GM12878 (cell line): ENCODE measurements at places on chromosomes 16 and 17. TPM values are rescaled to one million over a fixed set of nuclear protein-coding genes. Genes with fewer than 3 reads are reported as not detected.

DNA sequence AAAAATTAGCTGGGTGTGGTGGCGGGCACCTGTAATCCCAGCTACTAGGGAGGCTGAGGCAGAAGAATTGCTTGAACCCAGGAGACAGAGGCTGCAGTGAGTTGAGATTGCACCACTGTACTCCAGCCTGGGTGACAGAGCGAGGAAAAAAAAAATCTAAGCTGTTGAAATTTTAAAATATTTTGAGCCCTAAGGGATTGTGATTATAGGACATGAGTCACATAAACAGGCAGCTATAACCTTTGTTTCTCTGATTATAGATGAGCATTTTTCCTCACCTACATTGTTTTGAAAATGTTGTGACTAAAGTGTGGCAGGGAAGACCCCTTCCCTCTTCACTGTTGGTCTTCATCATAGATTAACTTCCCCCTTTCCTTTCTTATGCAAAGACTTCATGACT, 135.5 kb downstream of the MGAT5B start:
- DNase-seq, result no peak

DNA sequence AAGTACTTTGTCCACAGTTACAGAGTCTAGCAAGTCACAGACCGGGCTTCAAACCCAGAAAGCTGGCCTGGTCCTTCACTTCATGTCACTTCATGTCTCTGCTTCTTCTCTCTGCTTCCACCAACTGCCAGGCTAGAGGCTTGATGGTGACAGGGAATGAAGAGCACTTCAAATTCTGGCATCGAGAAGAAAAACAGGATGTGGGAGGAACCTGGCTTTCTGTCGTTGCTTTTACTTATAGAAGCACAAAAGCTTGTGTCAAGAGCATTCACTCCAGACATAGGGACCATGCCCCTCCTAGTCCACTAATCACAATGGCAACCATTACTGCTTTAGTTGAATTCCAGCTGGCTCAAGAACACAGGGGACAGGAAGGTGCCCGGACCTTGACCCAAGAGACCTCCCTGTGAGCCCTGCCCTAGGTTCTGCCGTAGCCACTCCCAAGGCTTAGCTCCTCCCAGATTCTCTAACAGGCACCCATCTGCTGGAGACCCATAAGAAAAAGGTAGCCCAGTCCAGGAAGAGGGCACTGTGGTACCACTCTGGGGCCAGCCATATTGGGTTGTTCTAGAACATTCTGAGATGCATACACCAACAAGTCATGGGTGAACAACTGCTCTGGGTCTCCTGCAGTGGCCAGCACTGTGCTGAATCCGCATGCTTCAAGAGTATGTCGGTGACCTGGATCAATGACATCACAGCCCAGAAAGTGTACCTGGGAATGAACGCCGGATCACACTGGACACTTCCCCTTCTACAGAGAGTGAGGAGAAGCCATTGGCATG, 181.8 kb downstream of the C16orf95 start:
- DNase-seq, result no peak

DNA sequence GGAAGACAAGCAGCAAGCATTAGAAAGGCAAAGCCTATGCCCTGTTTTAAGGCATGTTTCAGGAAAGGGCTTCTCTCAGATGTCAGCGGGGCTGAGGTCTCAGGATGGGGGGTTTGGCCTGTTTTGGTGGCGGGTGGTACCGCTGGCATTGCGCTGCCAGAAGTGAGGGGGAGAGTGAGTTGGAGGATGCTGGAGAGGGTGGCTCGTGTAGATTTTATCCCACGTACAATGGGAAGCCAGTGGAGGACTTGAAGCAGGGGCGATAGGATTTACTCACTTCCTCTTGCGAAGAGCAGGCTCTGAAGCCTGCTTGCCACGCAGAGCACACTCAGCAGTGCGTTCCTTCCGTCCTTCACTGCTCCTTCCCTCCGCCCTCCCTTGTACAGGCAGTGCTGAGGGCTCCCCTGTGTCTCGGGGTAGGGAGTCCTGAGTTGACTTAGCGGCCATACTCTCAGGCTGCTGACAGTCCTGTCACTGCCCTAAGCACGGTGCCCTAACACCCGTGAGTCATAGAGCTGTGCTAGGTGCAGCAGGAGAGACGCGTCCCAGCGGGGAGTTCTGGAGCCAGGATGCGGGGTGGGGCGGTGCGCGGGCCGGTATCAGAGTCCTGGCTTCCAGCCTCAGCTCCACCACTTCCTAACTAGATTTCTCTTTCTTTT, 113.1 kb downstream of the SNX29 start:
- no peak for DNase-seq

GRCh38 chr16:54632322-54633220, 298.1 kb upstream of the IRX5 start:
- DNase-seq, result no peak

DNA sequence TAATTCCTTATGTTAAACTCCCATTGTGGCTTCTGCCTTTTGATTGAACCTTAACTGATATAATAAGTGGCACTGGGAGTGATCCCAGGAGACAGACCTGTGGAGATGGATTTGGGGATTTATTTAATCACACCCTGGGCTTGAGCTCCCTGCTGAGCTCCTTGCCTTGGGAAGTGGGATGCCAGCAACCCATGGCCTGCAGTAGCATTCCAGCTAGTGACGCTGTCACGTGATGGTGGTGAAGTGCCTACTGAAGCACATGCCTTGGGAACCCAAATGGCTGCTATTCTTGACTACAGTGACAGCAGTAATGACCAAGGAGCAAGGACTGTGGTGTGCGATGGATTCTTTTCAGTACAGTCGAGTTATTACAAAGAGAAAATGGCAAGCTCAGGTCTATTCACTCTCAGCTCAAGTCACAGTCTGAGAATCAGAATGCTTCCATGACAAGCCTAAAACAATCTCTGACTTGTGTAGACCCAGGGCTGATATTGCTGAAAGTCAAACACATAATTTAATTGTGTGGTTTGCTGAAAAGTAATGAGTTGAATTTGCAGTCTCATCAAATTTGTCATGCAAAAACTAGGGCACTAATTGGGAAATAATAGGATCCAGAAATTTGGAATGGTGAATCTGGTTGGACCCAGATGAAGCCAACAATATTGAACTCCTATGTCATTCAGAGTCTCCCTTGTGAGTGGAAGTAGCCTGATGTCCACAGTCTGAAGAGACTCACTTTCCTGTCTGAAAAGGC, 47.1 kb downstream of the BCL7C start:
- no peak for DNase-seq

The DNAH17 gene
- total RNA-seq, result 0.90 and 1.6 TPM in 2 replicates

The KRT10 gene
- 34.8 and 36.4 TPM in 2 replicates for total RNA-seq
